ENCODE measurements at places on chromosomes 6 and 20.

DNA sequence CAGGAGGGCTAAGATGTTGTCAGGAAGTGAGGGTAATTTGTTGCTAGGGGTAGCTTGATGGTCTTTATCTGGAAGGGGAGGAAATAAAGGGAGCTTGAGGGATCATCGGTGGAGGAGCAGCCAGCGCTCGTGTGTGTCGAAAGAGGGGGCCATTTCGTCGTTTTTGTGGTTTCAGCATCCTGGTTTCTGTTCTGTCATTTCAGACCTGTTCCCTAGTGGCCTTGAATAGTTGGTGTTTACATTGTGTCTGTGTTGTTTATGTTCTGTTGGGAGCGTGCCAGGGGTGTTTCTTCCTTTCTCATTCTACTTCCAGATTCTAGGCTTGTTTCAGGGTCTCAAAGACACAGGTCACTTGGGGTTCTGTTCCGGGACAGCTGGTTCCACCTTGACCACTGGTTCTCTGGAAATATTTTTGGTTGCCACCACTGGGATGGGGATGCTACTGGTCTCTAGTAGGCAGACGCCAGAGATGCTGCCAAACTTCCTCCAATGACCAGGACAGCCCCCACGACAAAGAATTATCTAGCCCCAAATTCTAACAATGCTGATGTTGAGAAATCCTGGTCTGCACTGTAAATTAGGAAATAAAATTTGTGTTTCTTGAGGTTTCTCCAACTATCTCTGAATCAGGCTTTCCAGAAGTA is 113.9 kb upstream of the NAA20 start:
- no peak for DNase-seq

GRCh38 chr6:105384004-105384403 is 18.9 kb downstream of the PREP start:
- DNase-seq: no peak

DNA sequence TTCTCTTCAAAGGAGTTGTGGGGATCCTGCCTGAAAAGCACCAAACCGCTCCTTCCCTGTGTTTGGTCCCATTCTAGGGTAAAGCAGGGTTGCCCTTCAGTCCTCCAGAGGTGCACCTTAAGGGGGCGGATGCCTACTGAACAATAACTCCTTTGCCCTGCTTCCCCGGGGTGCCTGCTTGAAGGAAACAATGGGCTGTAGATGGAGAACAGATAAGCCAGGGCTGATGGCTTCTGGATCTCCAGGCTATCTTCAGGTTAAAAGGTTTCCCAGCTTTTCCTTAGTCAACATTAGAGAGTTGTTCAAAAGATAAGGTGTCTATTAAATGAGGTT is 5.4 kb upstream of the PRDM1 start:
- DNase-seq: no peak

- DNase-seq: no peak
Observed at GRCh38 chr6:20978151-20978614, 443.9 kb downstream of the CDKAL1 start.

- no peak for DNase-seq
Observed at GRCh38 chr20:47033665-47034064, 139.0 kb downstream of the EYA2 start.

DNA sequence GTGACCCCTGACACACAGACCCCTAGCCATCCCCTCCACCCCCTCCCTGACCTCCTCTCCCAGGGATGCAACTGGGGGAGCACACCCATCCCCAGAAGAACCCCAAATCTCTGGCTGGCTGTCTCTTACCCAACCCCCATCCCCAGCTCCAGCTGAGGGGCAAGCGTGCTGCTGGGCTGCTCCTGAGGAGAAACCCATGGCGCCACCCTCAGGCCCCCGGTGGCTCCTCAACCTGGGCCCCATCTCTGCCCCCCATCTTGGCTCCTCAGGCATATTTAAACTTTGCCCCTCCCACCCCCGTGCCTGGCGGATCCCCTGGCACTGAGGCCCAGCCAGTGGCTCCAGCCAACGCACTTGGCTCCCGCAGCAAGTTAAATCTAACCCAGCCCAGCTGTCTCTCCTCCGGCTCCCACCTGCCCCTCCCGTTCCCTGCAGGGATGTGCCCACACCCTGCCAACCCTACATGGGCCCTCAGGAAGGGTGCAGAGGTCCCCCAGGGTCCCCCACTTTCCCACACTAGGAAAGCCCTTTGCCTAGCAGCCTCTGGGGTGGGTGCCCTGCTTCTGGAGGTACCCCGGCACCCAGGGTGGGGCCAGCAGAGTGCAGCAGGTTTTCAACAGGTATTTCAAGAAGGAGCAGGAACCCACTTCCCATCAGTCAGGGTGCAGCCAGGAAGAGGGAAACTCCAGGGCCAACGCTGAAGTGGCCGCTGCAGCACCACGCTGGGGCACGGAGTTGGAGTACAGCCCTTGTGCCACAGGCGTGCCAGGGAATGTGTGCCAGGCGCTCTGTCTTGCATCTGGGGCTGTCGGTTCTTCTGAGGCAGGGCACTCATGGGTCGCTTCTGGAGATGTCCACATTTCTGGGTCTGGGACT is 5.3 kb upstream of the OSBPL2 start:
- no peak for DNase-seq

- DNase-seq: peak; percentile 46
Observed at GRCh38 chr6:51753635-51754034, 333.8 kb downstream of the PKHD1 start.

DNA sequence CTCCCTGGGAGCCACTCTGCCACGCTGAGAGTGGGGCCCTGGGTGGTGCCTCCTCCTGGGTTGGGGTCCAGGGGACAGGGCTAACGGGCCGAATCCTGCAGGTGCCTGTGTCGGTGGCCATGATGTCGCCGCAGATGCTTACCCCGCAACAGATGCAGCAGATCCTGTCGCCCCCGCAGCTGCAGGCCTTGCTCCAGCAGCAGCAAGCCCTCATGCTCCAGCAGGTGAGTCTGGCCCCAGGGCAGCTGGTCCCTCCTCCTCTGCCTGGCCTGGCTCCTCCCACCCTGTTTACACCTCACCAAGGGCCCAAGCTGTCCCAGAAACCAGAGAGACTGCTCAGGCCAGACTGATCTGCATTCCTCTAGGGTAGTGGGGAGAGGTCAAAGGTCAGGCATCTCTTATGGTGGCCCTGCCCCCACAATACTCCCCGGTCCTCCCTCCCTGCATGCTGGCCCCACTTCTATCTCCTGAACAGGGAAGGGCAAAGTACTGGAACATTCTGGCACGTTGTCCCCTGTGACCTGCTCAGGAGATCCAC is 38.6 kb downstream of the FOXP4 start:
- no peak for DNase-seq

- no peak for DNase-seq
Observed at GRCh38 chr20:9867196-9867980, 28.5 kb upstream of the PAK5 start.

DNA sequence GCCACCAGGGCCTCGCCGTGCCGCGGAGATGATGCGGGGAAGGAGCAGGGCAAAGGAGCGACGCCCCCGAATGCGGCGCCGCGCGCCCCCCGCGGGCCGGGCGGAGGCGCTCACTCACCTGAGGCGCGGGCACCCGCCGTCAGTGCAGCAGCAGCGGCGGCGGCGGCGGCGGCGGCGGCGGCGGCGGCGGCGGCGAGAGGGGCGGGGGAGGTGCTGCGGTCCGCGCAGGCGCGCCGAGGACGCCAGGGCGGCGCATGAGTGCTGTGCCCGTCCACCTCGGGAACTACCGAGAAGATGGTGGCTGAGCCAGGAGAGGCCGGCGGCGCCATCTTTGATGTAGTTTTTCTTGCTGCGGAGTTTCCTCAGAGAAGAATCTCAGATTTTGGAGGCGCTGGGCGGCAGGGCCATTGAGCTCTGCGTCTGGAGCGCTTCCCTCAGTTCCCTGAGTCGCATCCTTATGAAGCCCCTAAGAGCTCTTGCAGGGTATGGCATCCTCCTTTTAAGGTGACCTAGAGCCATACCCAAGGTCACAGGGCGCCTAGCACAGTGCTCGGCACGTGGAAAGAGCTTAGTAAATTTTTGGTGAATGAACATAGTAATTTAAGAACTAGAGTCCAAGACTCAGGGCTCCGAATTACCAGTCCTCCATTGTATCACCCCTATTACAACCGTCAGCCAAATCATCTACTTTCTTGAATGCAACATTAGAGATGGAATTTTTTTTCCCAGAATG is at the start of gene NDRG3:
Gene NDRG3 (minus strand): TSS at position 164 of the 733 bp plus-strand sequence. CDS start 24,355 bp downstream, outside the sequence.
- DNase-seq: peak; percentile 99

DNA sequence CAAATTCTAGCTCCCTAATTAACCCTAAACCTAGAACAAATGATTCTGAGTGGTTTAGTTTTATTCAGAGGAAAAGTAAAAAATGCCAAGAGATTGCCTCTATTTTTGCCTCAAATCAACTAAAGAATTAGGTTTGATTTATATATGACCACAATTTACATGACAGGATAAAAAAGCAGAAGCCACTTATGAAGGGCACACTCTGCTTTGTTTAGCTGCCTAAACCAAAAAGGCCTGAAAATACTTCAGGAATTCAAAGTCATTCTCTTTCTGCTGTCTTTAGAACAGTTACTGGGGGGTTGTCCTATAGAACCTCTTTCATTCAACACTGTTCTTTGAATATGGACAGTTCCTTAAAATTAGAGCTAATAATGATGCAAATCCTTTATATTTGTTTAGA is 5.3 kb downstream of the FBXO5 start:
- no peak for DNase-seq

DNA sequence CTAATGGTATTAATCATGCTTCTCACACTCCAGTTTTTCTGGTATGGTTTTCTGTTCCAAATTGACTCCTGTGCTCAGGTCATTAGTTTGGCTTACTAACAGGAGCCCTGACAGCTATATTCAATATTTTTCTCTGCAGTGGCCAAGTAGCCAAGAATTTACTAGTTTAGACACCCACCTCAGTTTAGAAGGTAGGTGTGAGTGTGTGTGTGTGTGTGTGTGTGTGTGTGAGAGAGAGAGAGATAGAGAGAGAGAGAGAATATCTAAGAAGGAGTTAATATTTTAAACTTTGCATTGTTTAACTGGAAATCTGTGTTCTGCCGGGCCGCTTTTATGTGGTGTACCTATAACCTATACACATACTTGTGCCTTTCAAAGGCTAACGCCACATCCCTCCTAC is 18.5 kb downstream of the JARID2 start:
- DNase-seq: no peak

DNA sequence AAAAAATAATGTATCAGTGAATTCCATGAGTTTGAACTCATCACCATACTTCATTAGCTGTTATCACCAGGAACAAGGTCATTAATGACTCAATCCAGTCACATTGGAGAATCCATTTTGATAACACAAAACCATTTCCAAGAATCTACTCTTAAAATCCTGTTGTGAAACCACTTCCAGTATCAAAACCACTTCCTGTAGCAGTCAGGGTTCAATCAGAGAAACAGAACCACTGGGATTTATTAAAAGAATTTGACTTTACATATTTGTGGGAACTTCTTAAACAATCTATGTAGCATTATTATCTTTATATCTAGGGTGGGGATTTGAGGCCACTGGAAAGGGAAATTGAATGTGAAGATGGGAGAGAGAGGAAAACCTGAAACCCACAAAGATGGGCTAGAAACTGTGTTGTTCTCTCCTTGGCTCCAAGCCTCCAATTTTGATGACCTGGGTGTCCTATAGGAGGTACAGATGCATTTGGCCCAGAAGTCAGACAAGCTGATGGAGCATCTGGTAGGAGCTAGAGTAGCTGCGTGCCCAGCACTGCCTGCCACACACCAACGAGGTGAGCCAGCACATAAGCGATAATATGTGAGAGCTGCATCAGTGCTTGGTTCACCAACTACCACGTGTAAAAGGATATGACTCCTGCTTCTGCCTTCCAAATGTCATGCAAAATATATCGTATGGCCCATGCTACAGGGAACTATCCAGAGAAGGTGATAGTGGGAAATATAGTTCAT is 117.0 kb downstream of the TMEM200A start:
- DNase-seq: no peak

- no peak for DNase-seq
Observed at GRCh38 chr6:144566868-144567615, 281.9 kb downstream of the UTRN start.

DNA sequence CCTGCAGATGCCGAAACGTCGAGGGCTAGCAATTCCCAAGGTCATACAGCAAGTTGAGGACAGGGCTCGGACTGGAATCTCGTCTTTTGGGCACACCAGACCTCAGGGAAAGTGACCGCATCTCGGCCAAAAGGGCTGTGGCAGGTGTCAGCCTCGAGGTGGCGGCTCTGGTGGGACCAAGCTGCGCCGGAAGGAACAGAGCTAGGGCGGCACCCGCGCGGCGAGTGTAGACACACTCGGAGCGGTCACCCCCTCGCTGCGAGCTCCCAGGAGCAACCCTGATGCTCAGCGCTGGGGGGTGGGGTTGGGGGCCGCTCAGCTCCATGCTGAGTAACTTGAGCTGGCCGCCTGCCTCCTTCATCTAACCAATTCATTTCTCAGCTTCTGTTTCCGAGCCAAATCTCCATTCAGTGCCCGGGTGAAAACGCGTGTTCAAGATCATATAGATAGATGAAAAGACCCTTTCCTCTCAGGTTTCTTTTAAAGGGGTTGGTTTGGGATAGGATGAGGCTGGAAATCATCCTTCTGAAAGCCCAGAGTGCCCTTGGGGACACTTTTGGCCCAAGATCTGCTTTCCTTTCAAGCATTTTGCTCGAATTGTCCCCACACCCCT is 2.2 kb upstream of the TUBB2B start:
- no peak for DNase-seq

- no peak for DNase-seq
Observed at GRCh38 chr6:21039926-21040325, 505.7 kb downstream of the CDKAL1 start.

DNA sequence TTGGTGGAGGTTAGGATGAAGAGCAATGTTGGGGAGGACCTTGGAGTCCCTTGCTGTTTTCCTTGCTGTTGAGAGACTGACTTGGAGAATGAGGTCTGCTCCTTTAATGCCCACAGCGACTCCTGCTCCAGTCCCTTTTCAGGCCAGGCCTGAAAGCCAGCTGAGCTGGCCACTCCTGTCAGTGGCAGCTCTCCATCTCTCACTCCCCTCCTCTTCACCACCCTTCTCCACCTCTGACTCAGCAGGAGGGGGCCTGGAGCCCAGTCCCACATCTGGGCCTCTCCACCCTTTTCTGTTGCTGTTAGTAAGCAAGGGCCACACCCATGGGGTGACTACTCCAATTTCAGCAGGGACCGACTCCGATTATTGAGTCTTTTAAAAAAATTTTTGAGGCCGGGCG is 2.2 kb downstream of the SNX21 start:
- no peak for DNase-seq

GRCh38 chr20:11549172-11550103 is 368.3 kb upstream of the BTBD3 start:
- no peak for DNase-seq

DNA sequence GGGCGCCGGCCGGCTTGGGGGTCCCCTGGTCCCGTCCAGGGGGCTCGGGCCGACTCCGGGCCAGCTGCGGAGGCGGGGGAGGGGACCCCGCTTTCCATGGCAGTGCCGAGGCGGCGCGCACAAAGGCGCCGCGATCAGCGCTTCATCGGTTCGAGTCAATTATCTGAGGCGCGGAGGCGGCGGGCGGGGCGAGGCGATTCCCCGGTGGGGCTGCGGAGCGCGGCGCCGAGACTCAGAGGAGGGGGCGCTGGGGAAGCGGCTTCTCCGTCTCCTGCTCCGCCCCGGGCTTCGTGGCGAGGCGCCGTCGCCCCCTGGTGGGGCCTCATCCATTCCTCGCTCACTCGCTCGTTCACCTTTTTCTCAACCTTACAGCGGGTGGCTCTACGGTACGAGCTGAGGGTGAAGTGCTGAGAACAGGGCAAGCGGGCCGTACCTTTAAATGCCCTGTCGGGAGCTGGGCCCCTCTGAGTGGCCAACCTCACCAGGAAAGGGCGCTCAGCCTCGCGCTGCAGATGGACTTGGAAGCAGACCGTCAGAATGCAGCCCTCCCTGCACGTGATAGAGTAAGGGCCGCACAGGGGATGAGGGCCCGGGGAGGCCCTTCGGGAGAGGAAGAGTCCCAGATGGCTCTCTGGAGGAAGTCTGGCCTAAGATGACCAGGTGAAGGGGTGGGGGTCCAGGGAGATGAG is 39.9 kb downstream of the SLC52A3 start:
- DNase-seq: peak; percentile 83

GRCh38 chr6:108105571-108105970 is 31.0 kb upstream of the OSTM1 start:
- DNase-seq: no peak

Data from HEK293T (cell line).